Motor neuron (in vitro differentiated cells): ENCODE measurements at places on chromosomes 11 and 22. TPM values are rescaled to one million over a fixed set of nuclear protein-coding genes. Genes with fewer than 3 reads are reported as not detected.

MYH9 gene
- 14.2 and 16.9 TPM in 2 replicates for total RNA-seq

BDNF gene
- 0.87 and 1.3 TPM in 2 replicates for total RNA-seq

DDTL gene
- 3.4 and 4.7 TPM in 2 replicates for total RNA-seq

RTN4RL2 gene
- 7.4 and 7.6 TPM in 2 replicates for total RNA-seq

VSIG10L2 gene
- 0.15 and 0.47 TPM in 2 replicates for total RNA-seq

BTBD18 gene
- total RNA-seq: 0.77 and 0.88 TPM in 2 replicates

RASGRP2 gene
- total RNA-seq: 0.56 and 1.6 TPM in 2 replicates

MMP27 gene
- not detected in 2 replicates for total RNA-seq

NKAPD1 gene
- total RNA-seq: 40.2 and 42.1 TPM in 2 replicates

LRRC74B gene
- 0.46 and 0.57 TPM in 2 replicates for total RNA-seq

DAGLA gene
- 3.2 and 3.5 TPM in 2 replicates for total RNA-seq

SLC22A25 gene
- not detected in 2 replicates for total RNA-seq

PTPRCAP gene
- total RNA-seq: not detected in 2 replicates

OR52H1 gene
- total RNA-seq: 0.22 and 0.63 TPM in 2 replicates

USP2 gene
- total RNA-seq: 1.1 and 1.3 TPM in 2 replicates

TMEM25 gene
- total RNA-seq: 26.1 and 28.1 TPM in 2 replicates

NOX4 gene
- 0.91 and 2.3 TPM in 2 replicates for total RNA-seq

ART1 gene
- total RNA-seq: 0.45 TPM in 1 of 2 replicates, not detected in the other
